HTR-8/SVneo (cell line): ENCODE measurements at places on chromosomes 3 and 15.
A peak's percentile ranks its signal among the peaks of the same experiment; 100 is the strongest.

GRCh38 chr3:64792445-64792844 lies 104.6 kb upstream of the ADAMTS9 start:
- DNase-seq: no peak

DNA sequence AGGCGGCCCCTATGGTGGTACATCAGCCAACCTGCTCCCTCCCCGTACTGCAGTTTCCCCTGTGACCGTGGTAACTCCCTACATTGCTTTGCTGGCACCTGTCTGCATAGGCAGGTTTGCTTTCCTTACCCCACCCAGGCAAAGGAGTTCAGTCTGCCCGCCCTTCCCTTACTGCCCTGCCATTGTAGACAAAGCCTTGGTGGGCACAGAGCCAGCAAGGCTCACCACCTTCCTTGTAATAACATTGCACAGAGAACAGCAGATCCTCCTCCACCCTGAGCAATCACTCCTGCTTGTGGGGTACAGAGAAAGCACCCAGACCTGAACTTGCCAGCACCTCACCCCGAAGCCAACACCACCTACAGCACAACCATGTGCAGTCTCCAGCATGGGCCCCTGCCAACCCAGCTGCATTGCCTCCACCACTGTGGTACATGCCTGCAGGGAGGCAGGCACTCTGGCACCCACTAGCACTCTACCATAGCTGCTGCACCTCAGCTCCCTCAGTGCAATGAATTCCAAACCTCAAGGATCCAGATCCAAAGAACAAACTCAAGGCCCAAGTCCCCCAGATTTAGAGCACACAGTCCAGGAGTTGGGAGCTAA lies 192.7 kb upstream of the KCNMB2 start:
- no peak for DNase-seq

DNA sequence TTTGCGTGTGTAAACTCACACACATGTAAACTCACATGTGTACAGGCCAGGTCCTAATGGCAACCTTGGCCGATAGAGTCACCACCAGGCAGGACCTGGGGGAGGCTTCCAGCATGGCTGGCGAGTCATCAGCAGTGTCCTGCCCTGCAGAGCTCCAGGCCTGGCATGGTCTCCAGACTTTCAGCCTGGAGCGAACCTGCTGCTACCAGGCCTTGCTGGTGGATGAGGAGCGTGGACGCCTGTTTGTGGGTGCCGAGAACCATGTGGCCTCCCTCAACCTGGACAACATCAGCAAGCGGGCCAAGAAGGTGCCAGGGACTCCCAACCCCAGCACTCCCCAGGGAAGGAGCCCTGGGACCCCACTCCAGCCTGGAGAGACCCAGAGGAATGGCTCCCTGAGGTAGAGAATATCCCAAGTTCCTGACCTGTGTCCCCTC lies 1.0 kb downstream of the SEMA3B start:
- peak; percentile 60 for DNase-seq

DNA sequence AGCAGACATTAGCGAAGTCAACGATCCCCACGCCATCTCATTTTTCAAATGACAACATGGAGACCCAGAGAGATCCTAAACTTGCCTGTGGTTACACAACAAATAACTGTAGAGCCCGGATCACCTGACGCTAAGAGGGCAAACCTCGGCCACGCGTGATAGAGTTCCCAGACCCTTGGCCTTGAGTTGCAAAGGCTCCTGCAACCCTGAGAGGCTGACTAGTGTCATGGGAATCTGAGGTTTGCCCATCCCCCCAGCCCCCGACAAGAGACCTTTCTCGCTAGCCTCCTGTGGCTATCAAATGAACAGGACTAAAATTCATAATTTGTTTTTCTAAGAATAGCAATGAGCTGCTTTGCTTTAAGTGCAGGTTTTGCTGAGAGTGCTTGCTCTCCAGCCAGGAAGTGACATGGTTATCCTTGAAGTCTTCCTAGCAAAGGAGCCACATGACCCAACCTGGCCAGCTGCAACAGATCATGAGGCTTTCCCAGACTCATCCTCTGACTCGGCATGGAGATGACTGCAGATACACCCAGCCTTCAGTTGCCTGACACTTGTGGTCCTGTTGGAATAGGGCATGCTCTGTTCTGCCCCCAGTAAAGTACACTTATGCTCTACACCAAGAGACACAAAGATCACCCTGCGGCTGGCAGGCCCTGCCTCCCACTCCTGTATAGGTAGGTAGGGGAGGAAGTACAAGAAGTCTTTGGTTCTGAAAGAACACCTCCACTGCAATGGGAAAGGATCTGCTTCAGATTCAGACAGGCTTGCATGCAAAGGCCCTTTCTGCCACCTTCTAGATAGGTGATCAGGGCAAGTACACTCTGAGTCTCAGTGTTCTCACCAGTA lies 36.0 kb downstream of the MCF2L2 start:
- no peak for DNase-seq

- no peak for DNase-seq
These were observed 26.0 kb downstream of the HHLA2 start for GRCh38 chr3:108322352-108322751.

GRCh38 chr3:108931035-108931434 lies 22.6 kb downstream of the GUCA1C start:
- DNase-seq: no peak

- no peak for DNase-seq
These were observed 37.9 kb downstream of the KLHL6 start for GRCh38 chr3:183517607-183518006.

DNA sequence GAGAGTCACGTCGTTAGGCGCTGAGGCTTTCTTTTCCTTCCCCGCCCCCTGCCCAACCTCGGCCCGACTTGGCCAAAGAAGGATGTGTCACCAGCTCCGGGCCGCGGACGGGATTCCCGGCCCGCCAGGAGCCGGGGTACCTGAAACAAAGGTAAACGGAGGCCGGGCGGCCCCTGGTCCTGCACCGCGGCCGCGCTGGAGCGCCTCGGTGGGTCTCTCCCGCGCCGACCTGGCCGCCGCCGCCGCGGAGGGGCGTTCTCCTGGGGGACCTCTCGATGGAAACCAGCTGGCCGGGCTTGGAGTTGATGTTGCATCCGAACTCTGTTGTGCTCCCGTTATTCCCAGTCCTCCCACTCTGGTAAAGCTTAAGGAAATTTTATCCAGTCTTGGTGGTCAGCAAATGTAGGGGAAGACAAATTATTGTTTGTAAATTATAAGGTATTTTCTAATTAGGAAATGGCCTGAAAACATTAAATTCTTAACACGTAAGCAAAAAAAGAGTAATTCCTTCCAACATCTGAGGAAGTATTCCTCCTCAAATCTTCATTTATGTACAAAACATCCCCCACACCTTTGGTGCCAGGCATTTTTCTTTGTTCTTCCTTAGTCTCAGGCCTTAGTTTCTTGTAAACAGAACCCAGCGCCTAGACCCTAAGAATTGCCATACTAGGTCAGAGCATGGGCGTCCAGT lies 888 bp downstream of the PPP2R3A start:
- DNase-seq: peak; percentile 20

DNA sequence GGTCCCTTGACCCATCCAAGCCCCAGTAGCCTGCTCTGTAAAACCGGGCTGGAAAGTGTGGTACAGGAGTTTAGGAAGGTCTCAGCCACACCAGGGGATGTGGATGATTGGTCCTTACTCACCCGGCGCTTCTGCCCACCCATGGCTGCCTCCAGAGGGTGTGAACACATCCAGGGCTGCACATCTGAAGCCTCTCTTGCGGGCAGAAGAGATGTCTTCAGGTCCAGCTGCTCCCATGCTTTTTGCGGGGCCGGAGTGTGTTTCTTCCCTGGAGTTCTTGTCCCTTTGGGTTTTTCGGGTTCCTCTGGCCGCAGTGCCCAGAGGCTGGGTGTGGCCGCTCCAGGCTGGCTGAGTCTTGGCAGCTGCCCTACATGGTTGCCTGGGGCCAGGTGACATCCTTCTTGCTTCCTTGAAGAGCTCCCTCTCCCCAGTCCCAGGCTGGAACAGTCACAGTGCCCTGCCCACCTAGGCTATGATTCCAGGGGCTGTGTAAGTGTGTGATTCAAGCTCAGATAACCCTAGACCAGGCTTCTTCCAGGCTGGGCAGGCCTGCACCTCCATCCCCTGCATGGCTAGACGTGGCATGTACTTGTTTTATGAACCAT lies 33.9 kb downstream of the HDAC11 start:
- no peak for DNase-seq

GRCh38 chr3:192219926-192220325 lies 507.4 kb downstream of the FGF12 start:
- DNase-seq: no peak

DNA sequence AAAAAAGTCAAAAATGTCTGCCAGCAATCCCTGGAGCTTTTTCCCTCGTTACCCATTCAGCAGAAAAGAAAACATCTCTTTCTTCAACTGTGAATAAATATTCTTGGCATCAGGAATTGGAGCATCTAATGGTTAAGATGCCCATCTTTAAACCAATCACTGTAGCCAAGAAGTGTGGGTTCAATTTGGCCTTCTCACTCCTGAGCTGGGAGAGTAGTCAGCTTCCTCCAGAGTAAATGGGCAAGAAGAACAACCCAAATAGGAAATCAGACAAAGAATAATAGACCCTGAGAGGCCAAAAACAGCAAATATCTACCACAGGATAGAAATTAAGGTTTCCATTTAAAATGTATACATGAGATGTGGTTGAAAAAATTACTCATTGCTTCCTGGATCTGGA lies 508.0 kb upstream of the MDFIC2 start:
- DNase-seq: no peak

DNA sequence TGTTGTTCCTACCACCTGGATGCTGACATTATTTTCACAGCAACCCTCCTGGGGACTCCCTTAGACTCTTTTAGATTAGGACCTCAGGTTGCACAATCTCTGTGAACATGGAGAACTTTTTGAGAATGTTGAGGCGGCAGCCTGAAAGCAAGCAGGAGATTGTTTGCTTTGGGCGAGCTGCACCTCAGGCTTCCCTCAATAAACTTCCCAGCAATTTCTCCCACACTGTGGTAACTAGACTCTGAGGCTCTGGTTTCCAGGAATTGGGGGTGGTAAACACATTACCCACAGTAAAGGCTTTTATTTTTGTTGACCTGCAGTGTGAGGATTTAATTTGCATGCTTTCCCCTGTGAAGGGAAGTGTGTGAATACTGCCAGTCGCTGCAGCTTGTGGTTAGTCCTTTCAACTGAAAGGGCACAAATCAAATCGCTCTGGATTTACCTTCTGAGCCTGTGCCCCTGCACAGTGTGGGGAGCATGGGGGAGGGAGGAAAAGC lies 35.2 kb upstream of the SIAH2 start:
- DNase-seq: no peak

GRCh38 chr3:77248420-77248819 lies 208.5 kb downstream of the ROBO2 start:
- no peak for DNase-seq

DNA sequence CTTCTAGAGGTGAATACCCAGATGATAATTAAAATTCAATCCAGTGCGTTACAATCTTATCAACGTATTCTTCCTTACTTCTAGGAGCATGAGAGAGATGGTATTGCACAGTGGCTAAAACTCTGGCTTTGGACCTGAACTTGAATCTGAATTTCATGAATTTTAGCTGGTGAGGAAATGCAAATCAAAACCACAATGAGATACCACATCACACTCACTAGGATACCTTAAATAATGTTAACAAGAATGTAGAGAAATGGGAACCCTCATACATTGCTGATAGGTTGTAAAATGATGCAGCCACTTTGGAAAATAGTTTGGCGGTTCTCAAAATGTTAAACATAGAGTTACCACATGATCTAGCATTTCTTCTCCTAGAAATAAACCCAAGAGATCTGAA lies 47.1 kb upstream of the TSC22D2 start:
- no peak for DNase-seq

DNA sequence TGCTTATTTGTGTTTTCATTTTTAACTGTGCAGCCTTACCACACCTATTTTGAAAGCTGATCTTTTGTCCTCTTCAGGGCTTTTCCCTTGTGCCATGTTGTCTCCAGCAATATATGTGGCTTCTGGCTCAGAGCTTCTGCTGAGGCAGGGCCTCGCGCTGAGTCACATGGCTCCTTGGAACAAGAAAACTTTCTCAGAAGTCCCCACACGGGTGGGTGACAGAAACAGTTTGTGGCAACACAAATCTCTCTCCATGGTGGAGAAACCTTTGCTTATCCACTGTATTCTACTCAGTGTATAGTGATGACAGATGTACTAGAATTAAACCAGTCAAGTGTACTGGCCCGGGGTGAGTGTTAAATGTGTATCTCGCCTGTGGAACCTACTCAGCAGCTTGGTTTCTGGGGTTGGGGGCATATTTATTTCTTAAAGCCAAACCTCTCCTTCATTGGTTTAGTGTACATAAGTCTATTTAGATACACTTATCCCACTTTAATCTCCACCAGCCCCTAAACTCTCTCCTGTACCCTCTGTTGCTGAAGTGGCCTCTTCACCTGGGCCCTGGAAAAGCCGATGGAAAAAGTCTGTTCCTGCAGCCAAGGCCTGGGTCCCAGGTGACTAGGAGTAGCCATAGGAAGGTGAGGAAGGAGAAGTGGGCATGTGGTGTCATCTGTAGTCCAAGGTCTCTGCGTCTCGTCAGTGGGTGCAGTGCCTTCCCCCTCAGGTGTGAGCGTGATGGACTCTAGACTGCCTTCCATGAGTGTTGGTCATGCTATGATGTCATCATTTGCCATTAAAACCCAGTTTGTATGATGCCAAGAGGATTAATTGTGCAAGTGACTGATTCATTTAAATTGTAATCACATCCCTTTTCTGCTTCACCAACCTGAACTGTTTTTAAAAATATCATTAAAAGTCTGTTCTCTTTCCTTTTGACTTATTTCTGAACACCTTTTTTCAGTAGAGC lies 3.2 kb upstream of the FBXL22 start:
- no peak for DNase-seq
